Activated T-cell treated with anti-CD3 and anti-CD28 coated beads for 4 hours (primary cell): ENCODE measurements at places on chromosomes 6 and 20.

DNA sequence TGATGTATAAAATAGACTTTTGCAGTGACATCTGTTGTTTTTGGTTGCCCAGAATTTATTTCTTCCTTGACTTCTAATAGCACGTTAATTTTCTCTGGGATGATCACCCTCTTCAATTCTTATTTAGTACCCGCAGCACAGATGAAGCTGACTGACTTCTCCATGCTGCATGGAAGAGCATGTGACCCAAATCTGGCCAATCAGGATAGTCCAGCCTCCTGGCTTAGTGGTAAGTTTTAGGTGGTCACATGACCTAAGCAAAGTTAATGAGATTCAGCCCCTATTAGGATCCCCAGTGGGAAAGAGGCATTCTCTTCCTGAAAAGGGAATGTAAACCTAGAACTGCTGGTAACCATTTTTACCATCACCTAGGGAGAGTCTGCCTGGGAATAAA is 13.8 kb upstream of the SIRT5 start:
- DNase-seq: no peak

DNA sequence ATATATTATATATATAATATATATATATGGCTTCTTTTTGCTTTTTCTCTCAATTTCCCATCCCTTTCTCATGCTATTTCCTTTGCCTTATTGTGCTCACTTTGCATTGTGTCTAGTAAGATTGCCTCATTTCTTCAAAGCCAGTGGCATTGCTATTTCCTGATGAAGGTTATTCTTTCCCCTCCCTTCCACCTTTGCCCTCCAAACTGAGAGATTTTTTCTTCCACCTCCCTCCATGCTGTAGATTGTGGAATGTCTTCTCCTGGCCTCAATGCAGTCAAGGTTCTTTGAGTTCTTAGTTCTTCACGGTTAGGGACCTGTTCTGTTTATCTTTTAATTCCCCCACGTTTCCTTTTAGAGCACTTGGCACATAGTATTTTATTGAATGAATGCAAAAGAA is 17.2 kb downstream of the SH3BGRL2 start:
- DNase-seq: no peak

GRCh38 chr6:35302604-35303241 is 5.1 kb downstream of the DEF6 start:
- peak; percentile 81 for DNase-seq

DNA sequence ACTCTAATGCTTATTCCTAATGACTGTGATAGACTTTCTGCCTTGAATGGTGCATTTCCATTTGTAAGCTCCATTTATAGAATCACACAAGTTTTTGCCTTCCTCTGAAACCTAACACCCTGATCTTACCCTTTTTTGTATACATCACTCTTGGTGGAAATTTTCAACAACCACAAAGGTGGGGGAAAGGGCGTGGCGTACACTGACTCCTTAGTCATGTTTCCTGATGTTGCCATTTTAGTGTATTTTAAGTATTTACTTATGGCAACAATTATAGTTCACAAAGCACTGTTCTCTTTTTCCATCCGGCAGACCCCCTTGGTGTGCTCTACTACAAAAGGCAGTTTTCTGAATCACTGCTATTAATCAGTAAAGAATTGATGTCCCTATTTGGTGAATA is 92.0 kb downstream of the ATXN1 start:
- DNase-seq: peak; percentile 65

- no peak for DNase-seq
Observed at GRCh38 chr6:123997223-123997622, 193.6 kb downstream of the NKAIN2 start.

GRCh38 chr6:121135425-121135824 is 198.9 kb downstream of the TBC1D32 start:
- no peak for DNase-seq
